ENCODE measurements at places on chromosomes 1 and 21. TPM values are rescaled to one million over a fixed set of nuclear protein-coding genes. Genes with fewer than 3 reads are reported as not detected.

S1PR1 gene
- 0.10 TPM for total RNA-seq

WLS gene
- total RNA-seq = 15.3 TPM

KCNA3 gene
- not detected for total RNA-seq

AVPR1B gene
- not detected for total RNA-seq

RGL1 gene
- total RNA-seq = 0.71 TPM

DDR2 gene
- 0.21 TPM for total RNA-seq

CLEC20A gene
- total RNA-seq = not detected

ASAP3 gene
- 5.5 TPM for total RNA-seq

HSD11B1 gene
- 0.42 TPM for total RNA-seq

SV2A gene
- total RNA-seq = 0.17 TPM

KCNK2 gene
- not detected for total RNA-seq

CTTNBP2NL gene
- 6.8 TPM for total RNA-seq

C1orf174 gene
- 24.7 TPM for total RNA-seq

OLIG2 gene
- total RNA-seq = not detected

ACKR1 gene
- total RNA-seq = not detected

DIRAS3 gene
- total RNA-seq = 1.5 TPM

SLC6A9 gene
- 11.5 TPM for total RNA-seq

BNIPL gene
- total RNA-seq = 0.06 TPM

FNDC5 gene
- 0.20 TPM for total RNA-seq

CFHR4 gene
- total RNA-seq = not detected

TEX38 gene
- not detected for total RNA-seq

ZNF644 gene
- 21.4 TPM for total RNA-seq

C1orf141 gene
- not detected for total RNA-seq

USH2A gene
- total RNA-seq = not detected

CD1E gene
- not detected for total RNA-seq

AMY1A gene
- total RNA-seq = not detected

PCAT6 gene
- total RNA-seq = 2.8 TPM

DCST2 gene
- total RNA-seq = 0.46 TPM

FBLIM1 gene
- 27.8 TPM for total RNA-seq

TIE1 gene
- not detected for total RNA-seq

CLCA1 gene
- not detected for total RNA-seq

NDUFS2 gene
- total RNA-seq = 81.0 TPM

SLC41A1 gene
- total RNA-seq = 20.6 TPM

MROH9 gene
- total RNA-seq = not detected

ITGB2 gene
- 0.70 TPM for total RNA-seq

S100A14 gene
- 0.24 TPM for total RNA-seq

CATSPERE gene
- total RNA-seq = 0.08 TPM

CD160 gene
- not detected for total RNA-seq

GNB1 gene
- 198 TPM for total RNA-seq

FAM3B gene
- not detected for total RNA-seq

FCN3 gene
- not detected for total RNA-seq

KRTAP21-1 gene
- total RNA-seq = not detected

PCSK9 gene
- 3.0 TPM for total RNA-seq

OPRD1 gene
- 0.01 TPM for total RNA-seq

KIAA0040 gene
- 0.76 TPM for total RNA-seq

CRYAA gene
- not detected for total RNA-seq

Measured in A549 treated with Mapracorat at 1 μM for 4 hours (cell line).